ENCODE measurements at places on chromosomes 6 and 20. TPM values are rescaled to one million over a fixed set of nuclear protein-coding genes. Genes with fewer than 3 reads are reported as not detected.

Gene WASF1
- total RNA-seq: 4.7 TPM

Gene RNF146
- total RNA-seq: 12.8 TPM

Gene MAS1
- total RNA-seq: not detected

Gene SNPH
- total RNA-seq: 0.11 TPM

Gene SASH1
- total RNA-seq: 14.3 TPM

- H3K4me1 ChIP-seq: no peaks in the 10 kb centered on the region
- no peaks in the 10 kb centered on the region for H3K27me3 ChIP-seq
- no peaks in the 10 kb centered on the region for H3K36me3 ChIP-seq
Observed at GRCh38 chr6:44856479-44856878, 469.0 kb downstream of the CDC5L start.

GRCh38 chr6:21764989-21765388 is 171.4 kb downstream of the SOX4 start:
- no peaks in the 10 kb centered on the region for H3K4me1 ChIP-seq
- DNase-seq: no peak
- H3K4me3 ChIP-seq: no peak overlapping the region
- H3K27me3 ChIP-seq: no peaks in the 10 kb centered on the region
- H3K27ac ChIP-seq: no peak overlapping the region

DNA sequence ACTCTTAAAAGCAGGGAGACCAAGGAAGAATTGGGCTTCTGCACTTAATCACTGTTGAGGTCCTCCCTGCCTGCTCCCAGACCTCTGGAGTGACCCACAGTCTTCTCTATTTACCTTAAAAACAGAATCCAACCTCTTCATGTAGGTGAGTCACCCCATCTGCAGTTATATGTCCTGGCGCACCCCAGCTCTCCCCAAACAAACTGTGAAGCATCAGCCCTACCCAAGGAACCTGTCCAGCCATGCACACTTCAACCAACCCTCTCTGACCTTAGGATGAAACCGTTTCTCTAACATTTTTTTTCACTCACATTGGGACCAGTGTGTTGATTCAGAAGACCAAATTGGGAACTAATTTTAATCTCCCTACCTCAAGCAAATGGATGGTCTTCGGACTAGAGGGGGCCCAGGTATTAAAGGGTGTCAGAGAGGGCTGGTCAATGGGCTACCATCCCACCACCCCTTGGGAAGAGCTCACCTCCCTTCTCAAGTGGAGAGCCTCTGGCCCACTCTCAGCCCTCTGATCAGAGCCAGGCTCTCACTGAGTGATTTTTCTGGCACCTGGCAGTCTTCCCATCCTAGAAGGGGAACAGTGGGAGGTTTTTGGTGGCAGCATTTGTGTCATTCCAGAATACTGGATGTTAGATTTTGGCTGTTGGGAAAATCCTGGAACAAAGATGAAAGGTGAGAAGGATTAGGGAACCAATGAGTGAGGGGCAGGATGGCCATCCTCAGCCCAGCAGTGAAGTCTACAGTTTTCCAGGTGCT is 203.6 kb downstream of the LRFN2 start:
- no peak overlapping the region for H3K27ac ChIP-seq
- no peaks in the 10 kb centered on the region for H3K4me1 ChIP-seq
- H3K36me3 ChIP-seq: no peaks in the 10 kb centered on the region
- no peak overlapping the region for H3K4me3 ChIP-seq

Data from right lobe of liver (tissue), 6 donors.